Erythroblast (primary cell): ENCODE measurements at places on chromosomes 2 and 18.

- DNase-seq, result no peak
These were observed 198.2 kb upstream of the NDUFV2 start for GRCh38 chr18:8904316-8904715.

GRCh38 chr2:174002679-174003078 is 37.5 kb upstream of the SP3 start:
- DNase-seq, result peak; percentile 46

DNA sequence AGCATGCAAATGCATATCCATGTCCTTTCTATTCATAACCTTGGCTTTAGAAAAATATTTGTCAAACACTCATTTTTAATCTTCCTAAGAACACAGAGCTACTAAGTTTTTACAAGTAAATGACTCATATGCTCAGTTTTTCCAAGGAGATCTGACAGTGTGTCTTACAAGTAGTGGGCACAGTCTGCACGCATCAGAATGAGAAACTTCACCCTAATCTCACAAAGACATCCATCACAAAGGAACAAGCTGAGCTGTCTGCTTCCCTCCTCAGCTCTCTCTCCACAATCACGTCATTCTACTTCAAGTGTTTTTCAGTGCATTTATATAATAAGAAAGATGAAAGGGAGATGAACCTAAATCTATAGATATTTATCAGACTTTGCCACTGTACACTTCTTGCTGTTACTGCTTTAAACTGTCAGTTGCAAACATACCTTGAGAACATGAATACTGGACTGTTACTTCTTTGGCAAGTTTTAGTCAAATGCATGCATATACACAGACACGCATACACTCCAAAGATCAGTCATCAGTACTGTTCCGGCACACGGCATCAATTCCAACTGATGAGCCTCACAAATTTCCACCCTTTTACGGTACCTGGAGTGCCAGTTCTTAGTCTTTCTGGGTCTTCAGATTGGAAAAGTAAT is 75.7 kb downstream of the RBMS1 start:
- no peak for DNase-seq

- no peak for DNase-seq
These were observed 88.5 kb downstream of the ZEB2 start for GRCh38 chr2:144431392-144431783.

- DNase-seq, result no peak
These were observed 357.7 kb upstream of the HNRNPA3 start for GRCh38 chr2:176854878-176855277.

- peak; percentile 13 for DNase-seq
These were observed 77.5 kb downstream of the STPG4 start for GRCh38 chr2:47077442-47078117.

GRCh38 chr18:45755934-45756333 is 32.0 kb downstream of the SLC14A1 start:
- peak; percentile 20 for DNase-seq

- DNase-seq, result no peak
These were observed at the start of gene EVA1A for GRCh38 chr2:75560768-75561565. EVA1A (minus strand) TSS chr2:75560939; CDS start chr2:75518140, 42,799 bp downstream.
